ENCODE measurements at places on chromosomes 4 and X.

- no peak for DNase-seq
These were observed 4.2 kb upstream of the CXCL1 start for GRCh38 chr4:73864961-73865360.

GRCh38 chrX:132497432-132497831, 8.6 kb upstream of the MBNL3 start:
- DNase-seq: no peak

GRCh38 chrX:47200385-47201150, 6.9 kb downstream of the UBA1 start:
- no peak for DNase-seq

GRCh38 chr4:169984745-169985144, 41.5 kb downstream of the MFAP3L start:
- DNase-seq: no peak

DNA sequence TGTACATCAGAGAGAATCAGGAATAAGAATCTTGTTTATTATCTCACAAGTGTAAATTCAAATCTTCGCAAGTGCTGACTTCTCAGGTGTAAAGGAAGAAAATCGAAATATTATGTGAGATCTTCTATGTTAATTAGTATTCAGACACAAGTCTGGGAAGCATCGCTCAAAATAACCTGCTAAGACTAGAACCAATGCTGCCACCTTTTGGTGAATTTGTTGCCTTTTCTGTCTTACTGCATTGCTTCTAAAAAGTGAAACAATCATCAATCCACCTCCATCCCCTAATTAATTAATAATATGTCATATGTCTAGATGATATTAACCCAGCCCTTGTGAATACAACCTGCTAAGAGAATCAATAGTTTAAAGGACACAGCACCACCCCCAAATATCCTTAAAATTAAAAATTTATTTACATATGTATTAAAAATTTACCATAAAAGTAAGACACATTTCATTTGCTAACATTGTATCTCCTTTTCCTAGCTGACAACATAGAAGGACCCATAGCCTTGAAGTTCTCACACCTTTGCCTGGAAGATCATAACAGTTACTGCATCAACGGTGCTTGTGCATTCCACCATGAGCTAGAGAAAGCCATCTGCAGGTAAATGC, 3.5 kb downstream of the EPGN start:
- no peak for DNase-seq

DNA sequence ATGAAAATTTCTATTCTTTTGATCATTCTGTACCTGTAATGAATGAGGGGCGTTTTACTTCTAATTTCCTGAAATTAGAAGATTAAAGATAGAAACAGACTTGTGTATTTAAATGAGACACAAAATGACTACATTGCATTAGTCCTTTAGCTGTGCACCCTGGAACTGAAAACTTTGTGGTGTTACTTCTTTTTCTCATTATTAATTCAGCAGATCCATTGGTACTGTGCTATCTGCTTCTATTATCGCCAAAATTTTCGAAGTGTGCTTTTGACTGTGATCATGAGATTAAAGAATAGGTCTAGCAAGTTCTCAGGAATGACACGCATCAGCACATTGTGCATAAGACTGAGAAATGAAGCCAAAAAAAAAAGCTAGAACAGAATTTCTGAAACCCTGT, 1938.9 kb upstream of the TENM3 start:
- DNase-seq: no peak

DNA sequence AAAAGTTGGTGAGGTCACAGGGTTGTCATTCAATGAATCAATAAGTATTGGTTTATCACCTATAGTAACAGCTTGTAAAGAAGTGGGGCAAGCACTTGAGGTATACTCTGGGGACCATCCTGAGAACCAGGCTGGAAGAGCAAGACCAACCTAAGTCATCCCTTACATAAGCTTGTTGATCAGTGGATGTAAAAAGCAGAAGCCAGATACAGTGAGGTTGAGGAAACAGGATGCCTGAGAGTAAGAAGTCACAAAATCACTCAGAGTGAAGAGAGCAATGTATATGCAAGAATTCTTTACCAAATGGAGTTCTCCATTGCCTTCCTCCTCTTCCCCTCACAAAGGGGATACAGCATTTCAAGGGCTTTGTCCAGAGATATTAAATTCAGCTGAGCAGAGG, 76.3 kb upstream of the PACRGL start:
- DNase-seq: no peak

GRCh38 chr4:138096384-138097062, 145.6 kb downstream of the SLC7A11 start:
- DNase-seq: no peak

- DNase-seq: no peak
These were observed 498.9 kb downstream of the GLUD2 start for GRCh38 chrX:121546317-121546716.

GRCh38 chr4:4775493-4776004, 83.9 kb upstream of the MSX1 start:
- no peak for DNase-seq
